ENCODE measurements at places on chromosomes 4 and X.

DNA sequence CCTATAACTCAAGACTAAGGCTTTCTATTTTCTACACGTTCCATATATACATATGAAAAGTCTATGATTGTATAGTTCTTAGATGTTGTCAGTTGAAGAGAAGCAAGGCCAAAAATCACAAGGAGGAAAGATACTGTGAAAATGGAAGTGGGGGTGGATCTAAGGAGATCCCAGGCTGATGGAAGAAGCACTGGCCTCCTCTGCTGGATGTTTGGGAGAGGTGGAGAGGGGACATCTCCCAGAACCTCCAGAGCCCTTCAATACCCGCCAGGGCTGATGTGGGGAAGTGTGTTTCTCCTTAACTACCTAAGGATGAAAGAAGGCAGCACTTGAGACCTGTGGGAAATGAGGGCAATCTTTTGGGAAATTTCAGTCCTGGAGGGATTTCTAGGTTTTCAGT lies 67.4 kb downstream of the RASGEF1B start:
- no peak for DNase-seq

DNA sequence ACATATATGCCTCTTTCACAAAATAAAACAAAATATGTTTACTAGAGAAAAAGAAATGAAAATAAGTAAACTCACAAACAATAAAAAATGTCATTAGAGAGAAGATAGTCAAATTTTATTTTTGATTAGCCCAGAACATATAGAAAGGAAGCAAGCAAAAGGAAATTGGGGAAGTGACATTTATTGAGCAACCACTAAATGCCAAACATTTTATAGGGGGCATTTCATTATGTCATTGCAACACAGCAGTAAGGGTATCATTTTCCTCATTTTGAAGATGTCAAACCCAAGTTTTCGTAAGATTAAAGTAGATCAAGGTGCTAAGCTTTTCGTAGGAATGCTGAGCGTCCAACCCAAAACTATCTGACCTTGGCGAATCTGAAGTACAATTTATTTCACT lies 1331.5 kb upstream of the PABPC4L start:
- no peak for DNase-seq

DNA sequence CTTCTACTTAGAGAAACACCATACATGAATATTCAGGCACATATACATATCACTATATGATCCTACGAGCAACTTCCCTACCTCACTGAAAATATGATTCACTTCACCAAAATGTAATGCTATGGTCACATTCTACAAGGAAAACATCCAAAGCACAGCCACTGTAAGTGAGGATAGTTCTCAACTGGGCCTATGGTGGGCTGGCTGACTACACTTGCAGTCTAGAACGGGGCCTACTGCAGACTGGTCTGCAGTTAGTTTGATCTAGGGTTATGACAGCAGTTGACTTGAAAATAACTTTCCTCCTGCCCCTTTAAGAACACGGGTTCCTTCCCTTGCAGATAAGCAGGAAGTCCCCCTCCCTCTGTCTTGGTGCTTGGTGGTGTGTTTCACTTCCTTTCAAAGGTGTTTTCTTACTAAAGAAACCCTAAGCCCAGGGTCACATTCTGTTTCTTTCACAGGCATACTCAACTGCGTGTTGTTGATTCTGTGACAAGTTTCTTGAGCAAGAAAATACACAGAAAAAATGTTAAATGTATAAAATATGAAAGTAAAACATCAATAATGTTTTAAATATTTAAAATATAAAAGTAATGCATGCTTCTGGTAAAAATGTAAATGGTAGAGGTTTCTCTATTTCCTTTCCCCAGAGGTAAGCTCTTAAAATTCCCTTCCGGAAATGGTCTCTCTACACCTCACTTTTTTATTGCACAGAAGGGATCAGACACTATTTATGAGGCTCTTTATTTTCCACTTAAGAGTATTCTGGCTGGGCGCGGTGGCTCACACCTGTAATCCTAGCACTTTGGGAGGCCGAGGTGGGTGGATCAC lies 18.0 kb upstream of the TMSB4X start:
- DNase-seq, result no peak

DNA sequence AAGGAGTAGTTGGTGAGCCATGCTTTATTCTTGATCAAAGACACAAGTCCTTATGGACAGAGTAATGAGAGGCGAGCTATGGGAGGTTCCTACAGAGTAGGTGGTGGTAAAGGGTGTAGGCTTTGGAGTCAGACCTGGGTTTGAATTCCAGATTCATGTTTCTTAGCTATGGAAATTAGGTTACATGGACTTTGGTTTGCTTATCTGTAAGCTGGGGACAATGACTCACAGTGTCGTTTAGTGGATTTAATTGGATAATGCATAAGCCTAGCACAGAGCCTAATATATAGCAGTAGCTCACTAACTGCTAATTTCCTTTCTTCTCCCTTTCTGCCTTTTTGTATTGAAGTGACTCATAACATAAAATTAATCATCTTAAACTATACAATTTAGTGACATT lies 5.0 kb upstream of the TRPC5 start:
- no peak for DNase-seq

- DNase-seq, result no peak
These were observed 202.9 kb downstream of the CFAP299 start for GRCh38 chr4:80538276-80538926.

GRCh38 chr4:100519205-100519604 lies 1.4 kb upstream of the EMCN start:
- no peak for DNase-seq

GRCh38 chr4:41661442-41662076 lies 87.0 kb downstream of the PHOX2B start:
- peak; percentile 11 for DNase-seq

Measured in AG04450 (cell line).